Dermis microvascular lymphatic vessel endothelial cell (primary cell): ENCODE measurements at places on chromosomes 2 and 18. TPM values are rescaled to one million over a fixed set of nuclear protein-coding genes. Genes with fewer than 3 reads are reported as not detected.

Gene FTCDNL1
- total RNA-seq = 0.38 and 0.90 TPM in 2 replicates

DNA sequence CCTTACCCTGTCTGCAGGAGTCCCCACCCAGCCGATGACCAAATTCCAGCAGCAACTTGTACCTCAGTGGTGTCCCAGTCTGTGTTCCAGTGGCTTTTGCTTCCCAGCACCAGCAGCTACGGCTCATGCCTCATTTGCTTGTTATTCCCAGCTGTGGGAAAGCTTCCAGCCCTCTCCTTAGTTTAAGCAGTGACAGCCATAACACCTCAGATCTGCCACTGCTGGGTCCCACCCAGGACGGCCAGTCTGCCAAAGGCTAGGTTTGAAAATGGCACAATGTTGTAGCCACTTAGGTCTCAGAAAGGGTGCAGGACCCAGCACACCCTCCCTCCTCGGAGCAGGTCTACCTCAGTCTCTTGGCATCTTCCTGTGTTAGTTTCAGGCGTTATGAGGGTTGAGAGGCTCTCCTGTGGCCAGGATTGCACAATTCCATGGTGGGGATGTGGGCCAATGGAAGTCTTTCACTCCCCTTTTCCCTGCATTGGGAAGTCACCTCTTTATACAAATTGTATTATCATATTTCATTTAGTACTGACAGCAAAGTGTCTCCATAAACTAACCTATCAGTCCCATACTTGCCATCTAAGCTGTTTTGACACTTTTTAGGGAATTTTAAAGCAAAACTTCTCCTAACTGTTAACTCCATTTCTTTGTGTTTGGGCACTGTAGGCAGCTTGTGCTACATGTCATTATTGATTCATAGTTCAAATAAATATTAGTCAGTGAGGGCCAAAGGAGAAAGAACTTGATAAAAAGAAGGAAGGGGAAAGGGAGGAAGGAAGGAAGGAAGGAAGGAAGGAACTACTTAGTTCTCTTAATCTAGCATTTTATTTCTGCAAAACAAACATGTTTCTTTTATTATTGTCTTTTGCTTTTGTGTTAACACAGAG, 62.9 kb upstream of the FAM110C start:
- no peak for DNase-seq

Gene VWA3B
- total RNA-seq = 0.13 TPM in 1 of 2 replicates, not detected in the other

- no peak for DNase-seq
Measured at GRCh38 chr2:211439011-211439410, 882.6 kb downstream of the CPS1 start.

Gene PDCD1
- total RNA-seq = under 0.01 TPM in 1 of 2 replicates, not detected in the other

Gene REG1A
- total RNA-seq = not detected in 2 replicates

DNA sequence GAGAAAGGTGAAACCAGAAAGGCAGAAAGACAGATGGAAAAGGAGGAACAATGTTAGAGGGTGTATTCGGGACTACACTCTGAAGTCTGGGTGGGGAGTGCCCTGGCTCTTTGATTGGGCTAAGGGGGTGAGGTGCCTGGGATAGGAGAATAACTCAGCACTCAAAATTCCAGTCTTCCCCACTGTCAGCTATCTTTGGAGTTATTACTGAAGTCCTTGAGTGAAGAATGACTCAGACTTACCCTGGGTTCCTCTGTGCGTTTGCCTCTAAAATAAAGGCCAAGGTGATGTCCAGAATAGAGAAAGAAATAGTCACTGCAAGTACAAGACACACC, 151.8 kb upstream of the SERPINE2 start:
- no peak for DNase-seq

DNA sequence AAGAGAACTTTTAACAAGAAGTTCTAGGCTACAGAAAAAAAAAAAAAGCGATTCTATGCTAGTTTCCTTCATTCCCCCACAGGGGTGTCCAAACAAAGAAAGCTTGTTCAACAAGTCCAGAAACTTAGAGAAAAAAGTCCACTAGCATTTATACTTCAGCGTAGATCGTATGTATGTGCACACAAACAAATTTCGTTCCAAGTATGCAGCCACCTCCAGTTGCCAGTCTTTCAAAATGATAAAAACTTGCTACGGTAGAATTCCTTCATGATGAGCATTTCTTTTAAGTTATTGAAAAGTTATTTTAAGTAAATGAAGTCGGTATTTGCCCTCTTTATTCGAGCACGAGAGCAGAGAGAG, 3.7 kb upstream of the OTX1 start:
- DNase-seq = no peak

Gene MTCL1
- 3.1 and 5.6 TPM in 2 replicates for total RNA-seq

DNA sequence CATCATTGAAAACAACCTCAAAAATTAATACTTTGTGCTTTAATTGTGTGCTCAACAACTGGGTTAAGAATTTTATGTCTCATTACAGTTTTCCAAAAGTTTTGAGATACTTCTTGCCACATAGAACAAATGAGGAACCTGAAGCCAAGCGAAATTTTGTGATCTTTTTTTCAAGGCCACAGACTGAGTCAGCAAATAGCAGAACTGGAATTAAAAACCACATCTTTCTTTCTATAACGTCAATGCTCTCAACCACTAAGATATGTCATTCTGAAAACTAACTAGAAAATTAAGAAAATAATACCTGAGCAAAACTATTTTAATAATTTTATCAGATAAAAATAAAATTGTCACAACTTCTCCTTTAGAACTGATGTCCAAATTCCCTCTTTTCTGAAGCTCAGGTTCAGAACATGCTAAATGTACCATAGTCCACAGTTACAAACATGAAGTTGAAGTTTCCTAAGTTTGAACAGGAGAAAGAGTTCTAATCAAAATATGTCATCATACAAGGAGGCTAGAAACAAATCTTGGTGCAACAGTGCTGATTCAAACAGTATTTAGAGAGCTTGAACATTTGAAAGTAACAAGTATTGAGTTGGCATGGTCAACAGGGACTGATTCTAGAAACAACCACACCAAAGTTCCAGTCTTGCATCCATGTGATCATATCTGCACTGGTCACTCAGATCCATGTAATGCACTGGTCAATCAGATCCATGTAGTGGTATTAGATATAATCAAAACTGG, 27.6 kb upstream of the CALCRL start:
- no peak for DNase-seq

Gene MOCOS
- under 0.01 and 0.13 TPM in 2 replicates for total RNA-seq

DNA sequence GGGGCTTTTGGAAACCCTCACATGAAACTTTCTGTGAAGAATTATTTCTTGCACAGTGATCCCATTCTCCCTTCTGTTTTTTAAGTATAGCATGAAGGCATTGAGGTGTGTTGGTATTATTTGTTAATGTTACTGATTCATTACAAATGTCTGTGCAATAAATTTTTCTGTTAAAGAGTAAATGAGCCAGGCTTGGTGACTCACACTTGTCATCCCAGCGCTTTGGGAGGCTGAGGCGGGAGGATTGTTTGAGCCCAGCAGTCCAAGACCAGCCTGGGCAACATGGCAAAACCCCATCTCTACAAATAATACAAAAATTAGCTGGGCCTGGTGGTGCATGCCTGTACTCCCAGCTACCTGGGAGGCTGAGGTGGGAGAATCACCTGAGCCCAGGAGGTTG, 87.8 kb downstream of the KCTD18 start:
- DNase-seq = no peak

DNA sequence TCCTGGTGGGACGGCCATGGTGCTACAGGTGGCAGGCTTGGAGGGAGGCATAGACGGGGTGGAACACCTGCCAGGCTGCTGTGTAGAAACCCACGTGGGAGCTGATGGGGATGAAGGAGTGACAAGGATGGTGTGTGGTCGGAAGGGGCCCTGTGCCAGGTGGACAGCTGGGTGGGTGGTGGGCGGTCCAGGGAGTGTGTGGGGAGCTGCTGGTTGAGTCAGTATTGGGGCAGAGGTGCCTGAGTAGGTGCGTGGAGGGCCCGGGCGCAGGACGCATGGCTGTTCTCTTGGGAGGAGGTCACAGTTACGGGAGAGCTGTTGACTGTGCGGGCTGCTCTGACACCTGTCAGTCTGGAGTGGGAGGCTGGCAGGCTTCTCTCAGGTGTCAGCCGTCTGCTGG, 12.6 kb upstream of the D2HGDH start:
- DNase-seq = no peak

DNA sequence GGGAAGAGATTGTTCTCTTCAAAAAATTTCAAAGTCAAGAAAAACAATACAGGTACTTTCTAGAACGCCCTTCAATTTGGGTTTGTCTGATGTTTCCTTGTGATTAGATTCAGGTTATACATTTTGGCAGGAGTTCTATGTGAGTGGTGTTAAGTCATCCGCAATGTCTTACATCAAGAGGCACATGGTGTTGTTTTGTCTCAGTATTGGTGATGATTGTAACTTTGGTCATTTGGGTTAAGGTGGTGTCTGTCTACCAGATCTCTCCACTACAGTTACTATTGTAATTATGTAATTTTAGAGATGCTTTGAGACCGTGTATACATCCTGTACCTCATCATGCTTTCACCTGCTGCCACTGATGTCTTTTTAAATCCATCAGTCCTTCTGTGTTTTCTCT, 60.3 kb downstream of the TET3 start:
- no peak for DNase-seq

DNA sequence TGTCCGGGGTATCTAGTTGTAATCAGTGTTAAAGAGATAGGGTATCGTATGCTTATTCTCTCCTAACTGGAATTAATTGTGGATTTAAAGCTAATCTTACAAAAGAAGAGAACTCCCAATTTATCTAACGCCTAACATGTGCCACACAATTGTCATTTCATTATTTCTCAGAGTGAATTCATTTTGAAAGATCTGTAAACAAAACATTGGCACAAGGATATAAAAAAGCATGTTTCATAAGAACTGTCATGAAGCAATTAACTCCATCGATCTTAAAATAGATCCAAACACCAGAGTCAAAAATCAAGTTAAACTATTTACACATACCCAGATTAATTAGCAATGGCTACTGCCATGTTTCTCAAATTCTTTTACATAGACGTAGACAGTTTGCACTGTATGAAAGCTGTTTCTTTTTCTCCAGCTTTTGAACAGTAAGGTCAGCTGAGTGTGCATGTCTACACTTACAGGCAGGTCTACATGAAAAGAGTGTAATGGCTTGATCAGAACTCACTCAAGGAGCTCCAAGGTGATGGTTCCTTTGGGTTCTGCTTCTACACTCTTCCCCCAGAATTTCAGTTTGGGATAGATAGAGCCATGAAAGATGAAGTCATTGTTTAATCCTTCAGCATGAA, 38.8 kb downstream of the CABYR start:
- no peak for DNase-seq

Gene FAM161A
- 0.76 and 0.90 TPM in 2 replicates for total RNA-seq

GRCh38 chr2:41922177-41922576, 125.6 kb upstream of the PKDCC start:
- DNase-seq = no peak

DNA sequence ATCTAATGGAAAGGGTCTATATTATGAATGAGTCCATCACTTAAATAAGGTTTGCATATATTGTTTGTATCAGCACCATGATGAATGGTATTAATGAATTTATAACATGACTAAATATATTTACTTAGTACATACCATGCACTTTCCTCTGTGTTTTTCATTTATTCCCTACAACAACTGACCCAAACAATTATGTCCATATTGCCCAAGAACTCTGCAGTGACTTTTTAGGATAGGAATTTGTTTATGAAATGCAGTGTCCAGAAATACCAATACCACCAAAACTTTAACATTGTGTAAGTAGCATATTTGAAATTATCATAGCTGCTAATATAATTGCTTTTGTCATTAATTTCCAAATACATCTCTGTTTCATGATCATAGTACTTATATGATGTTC, 119.7 kb downstream of the WDR7 start:
- DNase-seq = no peak

GRCh38 chr2:191170773-191171172, 20.0 kb upstream of the STAT4 start:
- DNase-seq = no peak

DNA sequence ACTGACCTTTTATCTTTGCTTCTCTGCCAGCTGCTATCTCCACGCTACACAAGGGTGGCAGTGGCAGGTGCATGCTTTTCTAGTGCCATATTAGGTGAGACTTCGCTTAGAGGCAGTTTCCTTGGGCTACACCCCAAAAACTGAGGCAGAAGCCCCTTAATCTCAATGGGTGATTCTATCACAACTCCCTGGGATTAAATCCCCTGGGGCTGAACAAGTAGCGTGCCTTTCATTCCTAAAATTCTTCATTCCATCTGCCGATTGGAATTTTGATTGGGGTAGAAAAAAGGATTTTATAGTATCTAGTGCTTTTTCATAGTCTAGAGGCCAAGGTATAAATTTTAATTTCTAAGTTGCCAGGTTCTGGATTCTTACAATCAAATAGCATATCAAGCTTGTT, 1040.5 kb upstream of the ACVR2A start:
- no peak for DNase-seq

GRCh38 chr2:172819943-172820342, 84.3 kb downstream of the RAPGEF4 start:
- no peak for DNase-seq

- DNase-seq = no peak
Measured at GRCh38 chr2:60353406-60353800, 200.1 kb downstream of the BCL11A start.

Gene LRP2
- under 0.01 TPM in 1 of 2 replicates, not detected in the other for total RNA-seq

DNA sequence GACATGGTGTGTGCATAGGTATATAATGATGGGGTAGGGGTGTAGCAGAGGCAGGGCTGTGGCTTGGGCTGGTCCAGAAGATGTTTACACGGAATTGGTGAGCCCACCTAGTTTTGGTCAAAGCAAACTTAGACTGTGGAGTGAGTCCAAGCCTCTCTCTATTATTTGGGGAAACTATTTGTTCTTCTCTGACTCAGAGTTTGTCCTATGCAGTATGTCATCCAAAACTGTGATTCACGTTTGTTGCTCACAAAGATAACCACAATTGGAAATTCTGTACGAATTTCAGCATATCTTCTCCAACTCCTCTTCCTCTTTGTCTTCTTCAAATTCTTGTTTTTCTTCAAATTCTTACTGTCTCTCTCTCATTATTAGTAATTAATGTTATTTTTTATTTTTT, 292.9 kb downstream of the XIRP2 start:
- DNase-seq = no peak

Gene C2orf15
- 0.13 TPM in 2 replicates for total RNA-seq

GRCh38 chr2:70657246-70657645, 103.6 kb upstream of the TGFA start:
- no peak for DNase-seq

DNA sequence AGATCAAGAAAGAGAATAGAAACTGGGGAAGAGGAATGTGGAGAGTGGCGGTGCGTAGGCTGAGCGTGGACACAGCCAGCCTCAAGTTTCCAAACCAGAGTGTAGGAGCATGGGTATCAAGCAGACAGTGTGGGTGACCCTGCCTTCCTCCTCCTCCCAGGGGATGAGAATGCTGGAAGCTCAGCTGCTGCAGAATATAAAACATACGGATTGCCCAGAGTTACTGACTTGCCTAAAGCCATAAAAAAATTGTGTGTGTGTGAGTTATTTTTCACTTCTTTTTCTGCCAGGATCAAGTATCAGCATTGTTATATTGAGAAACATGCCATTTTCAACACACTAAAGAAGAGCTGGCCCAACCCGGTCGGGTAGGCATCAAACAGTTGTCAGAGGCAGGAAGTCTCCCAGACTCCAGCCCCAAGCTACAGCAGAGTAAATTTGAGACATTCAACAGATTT, 333.3 kb upstream of the ACVR2A start:
- no peak for DNase-seq

Gene GPR35
- 0.13 TPM in 2 replicates for total RNA-seq

Gene HTR2B
- 0.64 and 2.8 TPM in 2 replicates for total RNA-seq

- no peak for DNase-seq
Measured at GRCh38 chr18:40812981-40813515, 1142.0 kb upstream of the PIK3C3 start.

Gene IKZF2
- total RNA-seq = 0.51 and 1.3 TPM in 2 replicates

GRCh38 chr2:98477506-98477905, 32.8 kb downstream of the INPP4A start:
- DNase-seq = no peak
